ENCODE measurements at places on chromosomes 12 and 14.

DNA sequence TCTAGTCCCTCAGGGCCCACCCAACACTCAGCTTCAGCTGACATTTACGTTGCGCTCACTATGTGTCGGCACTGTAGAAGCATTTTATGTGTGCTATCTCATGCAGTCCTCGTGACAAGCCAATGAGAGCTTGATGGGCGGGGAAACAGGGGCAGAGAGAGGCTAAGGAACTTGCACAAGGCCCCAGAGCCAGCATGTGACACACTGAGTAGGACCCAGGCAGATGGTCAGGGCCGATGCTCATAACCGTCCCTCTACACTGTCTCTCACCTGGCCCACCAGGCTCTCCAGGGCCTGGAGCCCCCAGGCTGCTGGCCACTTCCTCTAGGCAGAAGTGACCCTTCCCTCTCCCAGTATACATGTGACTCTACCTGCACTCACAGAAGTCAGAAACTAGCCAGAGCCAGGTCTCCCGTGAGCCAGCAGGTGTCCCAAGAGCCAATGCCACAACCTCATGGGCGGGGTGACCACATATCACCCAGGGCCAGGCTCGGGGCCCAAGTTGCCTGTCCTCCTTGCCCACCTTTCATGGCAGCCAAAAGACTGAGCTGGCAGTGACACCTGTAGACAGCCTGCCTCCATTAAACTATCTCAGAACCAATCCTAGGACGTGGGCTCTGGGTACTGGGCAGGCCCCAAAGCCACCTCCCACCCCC lies 38.3 kb downstream of the TTC7B start:
- DNase-seq: no peak

DNA sequence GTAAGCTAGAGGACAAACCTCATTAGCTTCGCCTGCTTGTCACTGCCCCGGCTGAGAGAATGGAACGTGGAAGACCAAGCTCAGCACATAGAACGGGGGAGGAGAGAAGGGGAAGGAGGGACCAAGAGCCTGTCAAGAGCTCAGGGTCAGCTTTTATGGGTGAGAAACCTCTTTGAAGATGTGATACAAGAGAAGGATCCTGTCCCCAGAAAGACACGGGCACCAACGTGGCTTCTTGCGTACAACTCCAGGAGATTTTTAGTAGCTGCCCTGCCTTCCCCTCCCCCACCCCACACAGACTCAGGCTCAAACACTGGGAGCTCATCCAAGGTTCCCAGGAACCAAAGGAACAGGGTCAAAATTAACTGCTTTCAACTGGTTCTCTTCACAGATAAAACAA lies 34.7 kb downstream of the APPL2 start:
- DNase-seq: no peak

DNA sequence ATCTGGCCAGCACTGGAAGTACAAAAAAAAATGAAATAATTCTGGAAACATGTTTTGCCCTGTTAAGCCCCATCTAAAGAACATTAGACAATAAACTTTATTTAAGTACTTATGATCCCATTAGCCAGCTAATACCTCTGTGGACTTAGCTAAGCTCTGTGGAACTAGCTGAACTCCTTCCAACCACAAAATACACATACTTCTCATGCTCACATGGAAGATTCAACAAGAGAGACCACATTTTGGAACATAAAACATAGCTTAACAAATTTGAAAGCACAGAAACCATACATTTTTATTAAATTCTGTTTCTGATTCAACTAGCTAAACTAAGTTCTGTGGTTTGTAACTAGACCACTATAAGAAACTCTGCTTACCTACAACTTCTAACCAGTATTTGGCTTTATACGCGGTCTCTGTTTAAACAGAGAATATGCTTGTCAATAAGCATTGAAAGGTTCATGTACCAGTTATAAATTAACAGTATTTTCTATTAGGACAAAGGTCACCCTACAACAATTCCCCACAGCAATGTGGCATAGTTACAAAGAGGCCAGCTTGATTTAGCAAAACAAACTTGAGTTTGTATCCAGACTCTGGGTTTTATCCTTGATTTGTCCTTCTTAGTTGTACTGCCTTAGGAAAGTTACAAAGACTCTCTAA lies 300.1 kb downstream of the C12orf50 start:
- DNase-seq: no peak

- no peak for DNase-seq
These were observed 11.4 kb downstream of the SLC7A8 start for GRCh38 chr14:23172096-23172495.

- no peak for DNase-seq
These were observed 62.1 kb downstream of the ADGRD1 start for GRCh38 chr12:131015581-131016337.

DNA sequence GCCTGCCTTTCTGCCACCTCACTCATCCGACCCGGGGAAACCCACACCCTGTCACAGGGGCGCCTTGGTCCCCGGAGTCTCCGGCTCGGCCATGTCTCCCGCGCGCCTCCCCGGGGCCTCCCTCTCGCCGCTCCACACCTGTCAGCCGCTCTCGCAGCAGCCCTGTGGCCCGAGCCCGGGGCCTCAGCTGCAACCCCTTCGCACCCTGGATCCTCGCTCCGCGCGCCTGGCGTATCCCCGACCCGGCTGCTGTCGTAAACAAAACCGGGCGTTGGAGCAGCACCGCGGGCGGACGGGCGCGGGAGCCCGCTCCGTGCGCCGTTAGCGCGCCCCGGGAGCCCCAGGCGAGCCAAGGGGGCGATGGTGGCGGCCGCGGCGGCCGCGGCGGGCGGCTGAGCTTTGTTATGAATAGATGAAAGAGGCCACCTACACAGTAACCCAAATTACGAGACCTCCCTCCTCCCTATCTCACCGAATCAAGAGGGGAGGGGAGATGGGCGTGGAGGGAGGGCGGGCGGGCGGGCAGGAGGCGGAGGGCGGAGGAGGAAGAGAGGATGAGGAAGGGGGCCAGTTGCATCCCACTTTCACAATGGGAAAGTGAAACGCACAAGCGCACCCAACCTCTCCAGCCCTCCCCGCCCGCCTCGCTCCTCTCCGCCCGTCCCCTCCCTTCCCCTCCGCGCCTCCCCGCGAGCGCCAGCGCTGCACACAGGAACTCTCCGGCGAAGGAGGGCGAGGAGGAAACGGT lies at the start of gene PLXNC1:
Gene PLXNC1 (plus strand): TSS at position 587 of the 748 bp plus-strand sequence. CDS start 395 bp downstream, outside the sequence.
- DNase-seq: peak; percentile 61

DNA sequence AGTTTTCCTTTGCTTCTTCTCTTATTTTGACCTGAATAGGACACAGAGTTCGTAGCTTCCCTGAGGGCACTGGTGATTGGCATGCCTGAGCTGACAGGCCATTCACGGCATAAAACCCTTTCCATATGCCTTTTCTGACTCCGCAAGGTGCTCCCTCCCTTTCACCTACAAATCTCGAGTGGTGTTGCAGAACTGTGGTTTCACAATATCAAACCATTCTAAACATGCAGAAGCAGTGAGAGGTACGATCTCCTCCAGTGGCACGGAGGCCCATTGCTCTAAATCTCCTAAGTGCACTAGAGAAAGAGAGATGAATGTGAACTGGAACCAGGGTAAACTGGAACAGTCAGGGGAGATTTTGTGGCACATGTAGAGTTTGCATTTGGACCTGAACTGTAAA lies 23.9 kb downstream of the CLSTN3 start:
- no peak for DNase-seq

DNA sequence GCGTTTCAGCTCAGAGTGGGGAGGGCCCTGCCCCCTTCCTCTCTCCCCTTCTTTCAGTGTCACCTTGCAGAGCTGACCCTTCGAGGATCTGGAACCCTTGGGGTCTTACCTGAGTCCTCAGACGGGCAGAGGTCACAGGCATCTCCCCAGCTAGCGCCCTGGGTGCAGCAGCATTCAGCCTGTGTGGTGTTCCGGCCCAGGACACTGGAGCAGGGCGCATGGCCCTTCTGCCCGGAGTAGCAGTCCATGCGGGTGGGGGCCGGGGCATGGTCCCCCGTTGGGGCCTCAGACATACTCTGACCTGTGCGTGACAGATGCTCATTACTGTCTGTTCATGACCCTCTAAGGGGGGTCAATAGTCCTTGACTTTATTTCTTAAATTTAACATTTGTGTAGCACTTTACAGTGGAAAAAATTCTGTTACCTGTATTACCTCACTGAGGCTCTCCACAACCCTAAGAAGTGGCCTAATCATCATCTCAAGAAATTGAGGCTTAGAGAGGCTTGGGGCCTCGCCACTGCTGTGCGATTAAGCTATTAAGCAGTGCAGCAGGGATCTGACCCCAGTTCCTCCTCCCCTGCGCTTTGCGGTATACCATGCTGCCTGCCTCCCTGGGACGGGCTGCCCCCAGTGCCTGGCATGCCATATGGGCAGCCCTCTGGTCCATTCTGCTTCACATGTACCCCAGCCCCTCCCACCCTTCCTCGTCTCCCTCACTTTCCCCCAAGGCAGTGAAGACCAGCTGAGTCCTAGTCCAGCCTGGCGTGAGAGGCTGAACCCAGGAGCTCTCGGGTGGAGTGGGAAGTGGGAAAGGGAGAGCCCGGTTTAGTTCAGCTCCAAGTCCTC lies 11.5 kb downstream of the ISCA2 start:
- no peak for DNase-seq

DNA sequence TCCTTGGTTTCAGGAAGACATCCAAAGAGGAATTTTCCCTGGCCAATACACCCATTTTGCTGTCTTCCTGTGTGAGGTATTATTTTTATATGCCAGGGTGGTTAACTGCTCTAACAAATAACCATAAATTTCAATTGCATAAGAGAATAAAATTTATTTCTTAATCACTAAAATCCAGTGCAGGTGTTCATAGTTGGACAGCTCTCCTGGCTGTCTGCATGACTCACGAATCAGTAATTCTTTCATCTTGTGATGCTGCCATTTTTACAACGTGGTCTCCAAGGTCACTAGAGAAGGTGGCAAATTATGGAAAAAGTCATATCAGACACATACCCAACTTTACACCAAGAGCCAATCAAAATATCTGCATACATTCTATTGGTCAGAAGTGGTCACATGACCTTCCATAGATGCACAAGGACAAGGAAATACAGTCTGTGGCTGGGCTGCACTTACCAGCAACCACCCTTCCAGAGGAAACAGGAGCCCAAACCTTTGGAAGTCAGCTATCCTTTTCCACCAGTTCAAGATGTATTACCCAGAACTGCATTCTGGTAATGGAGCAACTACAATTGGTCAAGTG lies 193.5 kb upstream of the PLEKHG7 start:
- DNase-seq: no peak

DNA sequence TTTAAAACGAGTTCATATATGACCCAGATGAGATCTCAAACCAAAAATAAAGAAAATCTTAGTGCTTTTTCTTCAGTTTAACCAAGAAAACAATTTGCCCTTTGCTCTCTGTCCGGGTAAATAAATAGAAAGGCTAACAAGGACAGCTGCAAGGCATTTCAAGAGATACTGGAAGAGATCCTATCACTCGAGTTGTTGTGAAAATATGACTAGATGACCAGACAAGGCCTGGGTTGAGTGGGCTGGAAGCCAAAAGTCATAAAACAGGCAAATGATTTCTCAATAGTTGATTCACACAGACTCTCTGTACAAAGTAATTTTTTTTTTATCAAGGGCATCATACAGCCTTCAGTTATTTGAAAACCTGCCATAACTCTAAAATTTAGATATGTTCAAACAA lies 55.9 kb upstream of the AVPR1A start:
- peak; percentile 51 for DNase-seq

- no peak for DNase-seq
These were observed 159.3 kb downstream of the SLC15A4 start for GRCh38 chr12:128664501-128664900.

DNA sequence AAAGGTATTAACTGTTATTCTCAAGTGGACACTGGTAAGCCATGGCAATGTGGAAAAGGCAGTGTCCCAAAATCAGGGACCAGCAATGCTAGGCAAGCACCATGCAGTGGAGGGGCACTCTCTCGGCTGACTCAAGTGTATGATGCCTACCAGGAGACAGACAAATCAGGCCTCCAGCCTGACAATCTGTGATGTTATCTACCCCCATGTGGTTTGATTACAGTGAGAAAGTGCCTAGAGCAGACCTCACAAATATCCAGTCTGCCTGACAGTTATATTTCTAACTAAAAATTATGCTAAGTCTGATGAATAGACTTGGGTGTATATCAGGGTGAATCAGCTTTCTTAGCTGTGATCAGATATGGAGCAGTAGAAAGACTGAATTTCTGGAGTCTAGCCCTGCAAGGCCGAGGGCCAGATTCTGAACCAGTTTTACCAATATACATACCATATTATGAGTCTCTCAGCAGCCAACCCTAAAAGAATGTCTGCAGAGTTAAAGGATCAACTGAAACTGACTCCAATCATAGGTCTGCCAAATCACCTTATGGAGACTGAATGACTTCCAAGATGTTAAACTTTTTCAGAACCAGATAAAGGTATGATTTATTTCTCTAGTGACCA lies 3.2 kb downstream of the PLBD1 start:
- no peak for DNase-seq

DNA sequence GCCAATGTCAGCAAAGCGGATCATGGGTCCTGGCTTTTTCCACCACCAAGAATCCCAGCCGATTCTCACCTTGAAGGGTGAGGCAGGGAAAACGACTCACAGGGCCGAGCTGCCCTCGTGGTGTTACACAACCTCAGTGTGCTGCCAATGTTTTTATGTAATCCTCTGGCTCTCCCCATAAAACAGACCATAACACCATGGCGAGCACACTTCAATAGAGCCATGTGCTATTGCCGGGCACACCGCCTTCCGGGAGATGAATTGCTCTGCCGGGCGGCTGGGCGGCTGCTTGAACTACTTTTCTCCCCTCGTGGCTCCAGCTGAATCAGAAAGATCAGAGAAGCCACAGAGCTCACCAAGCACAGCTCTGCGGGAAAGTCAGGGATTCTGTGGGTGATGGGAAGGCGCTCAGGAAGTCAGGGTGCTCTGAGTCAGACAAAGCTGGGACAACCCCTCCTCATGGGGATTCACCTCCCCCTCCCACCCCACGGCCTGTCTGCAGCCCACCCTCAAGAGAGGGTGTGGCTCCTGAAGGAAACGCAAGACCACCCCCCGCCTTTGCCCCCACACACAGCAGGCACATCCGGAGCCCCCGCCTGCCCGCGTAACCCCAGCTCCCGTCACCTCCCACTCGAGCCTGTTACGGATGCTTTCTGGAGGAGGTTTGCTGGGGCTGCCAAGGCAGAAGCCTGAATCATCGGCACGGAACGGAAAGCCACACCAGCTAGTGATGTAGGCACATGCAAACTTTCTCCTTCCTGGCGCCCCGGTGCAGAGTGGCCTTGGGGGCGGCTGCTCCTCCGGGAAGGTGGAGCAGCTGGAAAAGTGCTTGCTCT lies 1.8 kb downstream of the GALNT9 start:
- peak; percentile 82 for DNase-seq

GRCh38 chr14:24852312-24853060 lies 197.5 kb downstream of the STXBP6 start:
- DNase-seq: no peak

DNA sequence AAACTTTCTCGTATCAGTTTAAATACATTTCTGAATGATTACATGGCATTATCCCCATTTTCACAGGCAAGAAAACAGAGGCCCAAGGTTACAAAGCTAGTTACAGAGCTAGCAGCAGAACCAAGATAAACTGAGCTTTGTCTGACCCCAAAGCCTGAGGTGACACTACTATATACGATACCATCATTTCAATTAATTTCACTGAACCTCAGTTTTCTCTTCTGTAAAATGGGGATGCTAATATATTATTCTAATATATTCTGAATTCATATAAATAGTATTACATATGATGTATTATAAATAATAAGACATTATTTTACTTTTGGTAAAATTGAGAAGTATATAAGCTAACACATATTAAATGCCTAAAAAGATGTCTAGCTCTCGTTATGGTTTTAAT lies 143.3 kb downstream of the NRXN3 start:
- no peak for DNase-seq
